ENCODE measurements at places on chromosomes 16 and 17. TPM values are rescaled to one million over a fixed set of nuclear protein-coding genes. Genes with fewer than 3 reads are reported as not detected.

The CASKIN2 gene
- 12.2 TPM for total RNA-seq

The RABEP1 gene
- total RNA-seq = 49.9 TPM

The SOX9 gene
- total RNA-seq = 1.8 TPM

The SYCE1L gene
- total RNA-seq = not detected

The KLHL10 gene
- total RNA-seq = 0.12 TPM

The C17orf67 gene
- total RNA-seq = 1.1 TPM

The TCAP gene
- total RNA-seq = 0.36 TPM

The MVD gene
- 124 TPM for total RNA-seq

The PPM1E gene
- 0.49 TPM for total RNA-seq

The HSPB9 gene
- total RNA-seq = not detected

The IRX5 gene
- 7.4 TPM for total RNA-seq

The VTN gene
- total RNA-seq = not detected

The PSMD11 gene
- 80.9 TPM for total RNA-seq

The MYL4 gene
- total RNA-seq = not detected

The MYH13 gene
- total RNA-seq = not detected

The KCNAB3 gene
- total RNA-seq = 0.49 TPM
